Activated CD4-positive, alpha-beta T cell treated with anti-CD3 and anti-CD28 coated beads, Interleukin-2, amount 50 U/mL, for 48 hours (primary cell): ENCODE measurements at places on chromosomes 12 and 14.

DNA sequence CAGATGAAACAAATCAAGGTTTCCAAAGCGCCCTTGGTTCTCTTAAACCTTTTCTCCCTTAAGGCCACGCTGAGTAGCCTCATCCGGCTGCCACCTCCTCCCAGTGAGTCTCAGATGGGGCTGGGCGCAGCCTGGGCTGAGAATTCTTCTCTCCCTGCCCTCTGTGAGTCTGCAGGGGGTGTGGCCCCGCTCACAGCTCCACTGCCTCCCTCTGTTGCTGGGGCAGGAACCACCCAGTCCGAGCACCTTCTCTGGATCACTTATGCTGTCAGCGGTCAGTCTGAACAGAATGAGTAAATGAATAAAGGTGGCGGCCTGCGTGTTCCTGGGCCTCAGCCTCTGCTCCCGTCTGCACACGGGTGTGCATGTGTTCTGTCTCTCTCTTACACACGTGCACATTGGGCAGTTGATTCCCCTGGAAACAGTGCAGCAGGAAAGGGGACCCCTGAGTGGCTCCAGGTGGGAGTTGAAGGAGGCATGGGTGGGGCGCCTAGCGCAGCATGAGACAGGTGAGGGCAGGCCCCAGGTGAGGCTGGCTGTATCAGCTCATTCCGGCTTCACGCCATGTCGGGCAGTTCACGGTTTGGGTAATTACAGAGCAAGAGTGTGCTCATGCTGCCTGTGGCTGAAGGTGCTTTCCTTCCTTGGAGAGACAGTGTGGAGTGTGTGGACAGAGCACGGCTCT lies 4.3 kb downstream of the PAPLN start:
- DNase-seq, result no peak

GRCh38 chr12:12903642-12904609 lies 12.6 kb downstream of the GPRC5A start:
- DNase-seq, result no peak

DNA sequence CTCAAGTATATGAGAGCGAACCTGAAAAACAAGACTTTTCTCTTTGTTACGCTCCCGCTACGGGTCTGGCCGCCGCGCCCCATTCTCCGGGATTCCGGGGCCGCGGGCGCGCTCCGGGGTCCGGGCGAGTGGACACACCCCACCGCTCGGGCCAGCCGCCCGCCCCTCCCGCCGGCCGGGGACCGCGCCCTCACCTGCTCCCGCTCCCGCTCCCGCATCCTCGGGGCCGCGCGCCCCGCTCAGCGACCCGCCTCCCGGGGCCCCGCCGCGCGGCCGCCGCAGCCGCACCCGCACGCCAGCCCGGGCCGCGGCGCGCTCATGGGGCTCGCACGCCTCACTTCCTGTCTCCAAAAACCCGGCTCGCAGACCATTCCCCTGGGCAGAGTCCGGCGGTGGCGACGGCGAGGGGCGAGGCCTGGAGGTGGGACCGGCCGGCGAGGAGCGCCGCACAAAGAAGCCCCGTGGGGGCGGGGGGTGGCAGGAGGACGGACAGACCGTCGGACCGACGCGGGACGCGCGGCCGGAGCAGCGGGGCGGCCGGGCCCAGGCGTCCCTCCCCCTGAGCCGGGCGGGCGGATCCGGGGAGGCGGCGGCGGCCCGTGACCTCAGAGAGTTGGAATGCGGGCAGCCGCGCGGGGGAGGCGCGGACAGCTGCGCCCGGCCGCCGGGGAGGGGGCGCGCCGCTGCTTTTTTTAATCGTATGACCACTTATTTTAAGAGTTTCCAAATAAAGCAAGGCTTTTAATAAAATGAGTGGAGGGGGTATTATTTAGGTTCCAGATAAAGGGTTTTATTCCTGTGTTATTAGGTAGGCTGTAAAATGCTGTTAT lies at the start of gene PTPN21:
Gene PTPN21 (minus strand): TSS at position 551 of the 830 bp plus-strand sequence. CDS start 4,590 bp downstream, outside the sequence.
- DNase-seq, result peak; percentile 17

DNA sequence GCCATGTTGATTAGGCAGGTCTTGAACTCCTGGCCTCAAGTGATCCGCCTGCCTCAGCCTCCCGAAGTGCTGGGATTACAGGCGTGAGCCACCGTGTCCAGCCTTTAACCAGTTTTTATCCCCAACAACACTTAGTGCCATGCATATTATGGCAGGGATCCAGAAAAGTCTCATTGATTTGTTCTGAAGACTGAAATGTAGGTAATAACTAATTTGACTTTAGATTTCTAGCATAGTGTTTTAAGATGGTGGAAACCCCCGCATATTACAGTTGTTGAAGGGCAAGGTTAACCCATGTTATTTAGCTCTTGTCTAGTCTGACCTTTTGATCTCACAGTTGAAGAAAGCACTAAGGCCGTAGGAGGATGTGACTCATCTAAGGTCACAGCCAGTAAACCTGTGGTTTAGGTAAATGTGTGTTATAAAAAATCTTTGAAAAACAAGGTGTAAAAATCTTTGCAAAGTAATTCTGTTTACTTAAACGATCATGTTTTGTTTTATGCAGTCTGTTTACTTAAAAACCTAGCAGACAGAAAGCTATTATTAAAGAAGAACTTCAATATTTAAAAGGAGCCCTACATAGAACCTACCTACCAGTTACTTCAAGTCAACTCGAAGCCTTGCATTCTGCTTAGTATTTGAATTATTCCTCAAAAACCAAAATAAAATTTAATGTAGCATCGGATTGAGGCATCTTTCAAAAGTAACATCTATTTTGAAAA lies 24.8 kb downstream of the BICDL1 start:
- peak; percentile 42 for DNase-seq

DNA sequence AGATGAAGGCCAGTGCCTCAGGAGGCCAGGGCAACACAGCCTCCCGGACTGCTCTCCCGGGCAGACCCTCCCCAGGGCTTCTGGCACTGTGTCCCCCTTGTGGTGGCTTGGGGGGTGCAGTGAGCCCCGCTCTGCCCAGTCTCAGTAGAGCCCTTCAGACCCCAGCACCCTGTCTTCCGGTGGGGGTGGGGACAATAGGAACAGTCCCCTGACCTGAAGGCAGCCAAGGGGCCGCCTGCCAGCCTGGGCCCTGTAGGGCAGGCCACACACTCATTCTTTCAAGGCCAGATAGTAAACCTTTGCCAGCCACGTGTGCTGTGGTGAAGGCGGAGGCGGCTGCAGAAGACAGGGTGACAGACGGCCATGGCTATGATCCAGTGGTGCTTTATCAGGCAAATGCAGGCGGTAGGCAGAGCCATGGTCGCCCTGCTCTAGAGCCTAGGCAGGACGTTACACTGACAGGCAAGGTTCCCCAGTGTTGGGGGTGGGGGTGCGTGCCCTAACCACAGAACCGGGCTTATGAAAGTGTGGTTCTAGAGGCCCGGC lies 15.0 kb downstream of the ZFYVE21 start:
- no peak for DNase-seq

GRCh38 chr14:103052407-103052806 lies 4.9 kb downstream of the CDC42BPB start:
- no peak for DNase-seq

DNA sequence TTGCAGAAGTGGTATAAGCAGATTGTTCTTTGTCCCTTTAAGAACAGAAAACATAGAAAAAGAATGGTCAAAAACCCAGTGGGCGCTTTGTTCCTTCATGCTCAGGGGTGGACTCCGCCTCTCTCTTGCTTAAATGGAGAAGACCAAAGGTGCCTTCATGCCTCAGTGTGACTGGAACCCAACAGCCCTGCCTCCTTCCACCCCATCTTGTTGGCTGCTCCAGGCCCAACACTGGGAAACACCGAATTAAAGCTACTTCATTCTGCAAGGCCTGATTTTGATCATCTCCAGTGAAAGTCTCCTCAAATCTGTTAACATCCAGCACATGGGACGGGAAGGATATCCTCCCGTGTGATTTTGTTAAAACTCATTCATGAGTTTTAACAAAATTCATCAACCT lies 103.7 kb downstream of the BCL11B start:
- no peak for DNase-seq

- DNase-seq, result no peak
Measured at GRCh38 chr12:89976866-89977265, 268.2 kb upstream of the ATP2B1 start.

GRCh38 chr14:24013654-24014514 lies 25.2 kb downstream of the DHRS4L2 start:
- peak; percentile 40 for DNase-seq

- DNase-seq, result no peak
Measured at GRCh38 chr14:103488960-103489359, 33.7 kb downstream of the CKB start.

- no peak for DNase-seq
Measured at GRCh38 chr12:127381681-127382080, 885.3 kb upstream of the TMEM132C start.

- no peak for DNase-seq
Measured at GRCh38 chr12:26198742-26199141, 3.4 kb downstream of the SSPN start.

DNA sequence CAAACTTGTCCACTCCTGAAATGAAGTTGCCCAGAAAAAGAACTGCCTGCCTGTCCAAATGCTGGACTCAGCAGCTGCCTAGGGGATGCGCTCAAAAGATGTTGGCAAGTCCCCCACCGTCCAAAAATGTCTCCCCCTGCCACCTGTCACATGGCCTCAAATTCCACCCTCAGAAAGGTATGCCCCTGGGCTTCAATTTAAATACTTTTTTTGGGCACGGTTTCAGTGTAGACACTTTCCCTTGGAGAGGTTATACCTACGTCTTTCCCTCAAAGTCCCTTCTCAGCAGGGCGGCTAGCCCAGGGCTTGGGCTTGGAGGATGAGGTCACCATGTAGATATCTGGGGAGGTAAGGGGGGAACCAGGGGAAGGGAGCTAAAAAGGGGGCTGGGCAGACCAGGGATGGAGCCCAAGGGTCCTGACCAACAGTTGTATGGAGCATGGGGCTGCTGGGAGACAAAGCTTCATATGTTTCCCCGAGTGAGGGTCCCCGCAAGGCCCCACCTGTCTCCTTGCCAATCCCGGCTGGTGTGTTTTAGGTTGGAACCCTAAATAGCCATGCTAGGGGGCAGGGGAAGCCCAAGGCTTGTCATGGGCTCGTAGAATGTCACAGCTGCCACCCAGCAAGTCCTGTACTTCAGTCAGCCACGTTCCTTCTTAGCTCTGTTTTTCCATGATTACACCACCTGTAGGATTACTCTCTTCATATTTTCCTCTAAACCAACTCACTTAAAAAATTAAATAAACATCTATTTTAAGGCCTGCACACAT lies 131.2 kb upstream of the TBX3 start:
- DNase-seq, result no peak

DNA sequence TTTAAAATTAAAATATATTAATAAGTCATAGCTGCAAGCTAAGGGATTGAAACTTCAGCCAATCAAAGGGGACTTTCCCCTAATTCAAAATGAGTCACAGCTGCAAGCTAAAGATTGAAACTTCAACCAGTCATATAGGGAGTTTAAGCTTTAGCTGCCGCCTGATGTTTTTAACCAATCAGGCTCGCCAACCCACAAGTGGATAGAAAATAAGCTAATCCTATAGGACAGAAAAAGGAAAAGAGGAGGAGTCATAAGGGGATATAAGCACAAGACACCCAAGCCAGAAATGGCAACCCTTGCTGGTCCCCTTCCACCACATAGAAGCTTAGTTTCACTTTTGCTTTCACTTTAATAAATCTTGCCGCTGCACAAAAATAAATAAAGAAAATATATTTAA lies 1154.6 kb downstream of the GALC start:
- DNase-seq, result no peak

DNA sequence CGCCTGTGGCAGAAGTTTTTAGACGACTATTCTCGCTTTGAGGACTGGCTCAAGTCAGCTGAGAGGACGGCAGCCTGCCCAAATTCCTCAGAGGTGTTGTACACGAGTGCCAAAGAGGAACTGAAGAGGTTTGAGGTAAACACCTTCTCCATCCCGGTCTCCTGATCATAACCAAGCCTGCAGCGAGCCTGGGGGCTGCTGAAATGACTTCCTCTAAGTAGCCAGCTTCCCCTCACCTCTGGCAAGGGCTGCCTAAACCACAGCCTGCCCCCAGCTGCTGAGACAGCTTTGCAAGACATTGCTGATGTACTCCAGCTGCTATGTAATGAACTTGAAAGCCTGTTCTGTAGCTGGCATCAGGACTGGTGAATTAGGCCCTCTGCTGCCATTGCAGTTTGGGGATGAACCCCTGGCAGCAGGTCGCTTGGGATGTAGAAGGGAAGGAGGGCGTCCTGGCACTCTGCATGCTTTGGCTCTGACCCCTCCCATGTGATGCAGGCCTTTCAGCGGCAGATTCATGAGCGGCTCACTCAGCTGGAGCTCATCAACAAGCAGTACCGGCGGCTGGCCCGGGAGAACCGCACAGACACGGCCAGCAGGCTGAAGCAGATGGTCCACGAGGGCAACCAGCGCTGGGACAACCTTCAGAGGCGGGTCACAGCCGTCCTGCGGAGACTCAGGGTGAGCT lies 84.6 kb downstream of the ESR2 start:
- DNase-seq, result no peak

- DNase-seq, result no peak
Measured at GRCh38 chr14:78104160-78104559, 66.0 kb upstream of the NRXN3 start.

- no peak for DNase-seq
Measured at GRCh38 chr14:90303473-90303872, 28.3 kb downstream of the NRDE2 start.

GRCh38 chr12:69639400-69640016 lies 28.8 kb upstream of the LRRC10 start:
- DNase-seq, result peak; percentile 70

DNA sequence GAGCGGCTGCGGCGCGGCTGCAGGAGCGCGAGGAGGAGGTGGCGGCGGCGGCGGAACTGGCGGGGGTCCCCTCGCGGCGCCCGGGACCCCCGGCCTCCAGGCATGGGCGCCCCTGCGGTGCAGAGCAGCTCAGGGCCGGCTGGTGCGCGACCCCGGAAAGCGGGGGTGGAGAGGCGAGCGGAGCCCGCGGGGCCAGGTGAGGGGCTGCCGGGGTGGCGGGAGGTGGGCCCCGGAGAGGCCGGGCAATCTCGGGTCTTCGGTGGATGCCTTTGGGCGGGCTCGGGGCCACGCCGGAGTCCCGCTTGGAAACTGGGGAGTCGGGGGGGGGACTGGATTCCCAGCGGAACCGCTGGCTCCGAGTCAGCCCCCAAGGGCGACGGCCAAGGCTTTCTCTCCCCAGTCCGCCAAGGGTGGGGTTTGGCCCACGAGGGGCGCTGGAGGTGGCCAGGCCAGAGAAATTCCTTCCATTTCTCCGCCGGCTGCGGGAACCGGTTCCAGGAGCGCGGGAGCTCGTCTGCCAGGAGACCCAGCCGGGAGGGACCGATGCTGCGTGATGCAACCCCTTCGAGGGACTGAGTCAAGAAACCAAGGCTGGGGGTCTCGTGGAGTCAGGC lies 13.9 kb upstream of the NR4A1 start:
- DNase-seq, result no peak

DNA sequence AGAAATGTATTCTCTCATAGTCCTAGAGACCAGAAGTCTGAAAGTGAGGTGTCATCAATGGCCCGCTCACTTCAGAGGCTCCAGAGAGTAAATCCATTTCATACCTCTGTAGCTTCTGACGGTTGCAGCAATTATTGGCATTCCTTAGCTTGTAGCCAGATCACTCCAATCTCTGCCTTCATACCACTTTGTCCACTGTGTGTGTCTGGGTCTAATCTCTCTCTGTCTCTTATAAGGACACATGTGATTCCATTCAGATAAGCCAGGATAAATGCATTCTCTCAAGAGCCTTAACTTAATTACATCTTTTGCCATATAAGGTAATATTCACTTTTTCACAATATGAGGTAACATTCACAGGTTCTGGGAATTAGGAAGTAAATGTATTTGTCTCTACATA lies 365.7 kb downstream of the GXYLT1 start:
- no peak for DNase-seq
